ENCODE measurements at places on chromosomes 7 and 10. TPM values are rescaled to one million over a fixed set of nuclear protein-coding genes. Genes with fewer than 3 reads are reported as not detected.

- no peak for DNase-seq
Observed at GRCh38 chr10:68047122-68047521, 28.0 kb downstream of the HERC4 start.

DNA sequence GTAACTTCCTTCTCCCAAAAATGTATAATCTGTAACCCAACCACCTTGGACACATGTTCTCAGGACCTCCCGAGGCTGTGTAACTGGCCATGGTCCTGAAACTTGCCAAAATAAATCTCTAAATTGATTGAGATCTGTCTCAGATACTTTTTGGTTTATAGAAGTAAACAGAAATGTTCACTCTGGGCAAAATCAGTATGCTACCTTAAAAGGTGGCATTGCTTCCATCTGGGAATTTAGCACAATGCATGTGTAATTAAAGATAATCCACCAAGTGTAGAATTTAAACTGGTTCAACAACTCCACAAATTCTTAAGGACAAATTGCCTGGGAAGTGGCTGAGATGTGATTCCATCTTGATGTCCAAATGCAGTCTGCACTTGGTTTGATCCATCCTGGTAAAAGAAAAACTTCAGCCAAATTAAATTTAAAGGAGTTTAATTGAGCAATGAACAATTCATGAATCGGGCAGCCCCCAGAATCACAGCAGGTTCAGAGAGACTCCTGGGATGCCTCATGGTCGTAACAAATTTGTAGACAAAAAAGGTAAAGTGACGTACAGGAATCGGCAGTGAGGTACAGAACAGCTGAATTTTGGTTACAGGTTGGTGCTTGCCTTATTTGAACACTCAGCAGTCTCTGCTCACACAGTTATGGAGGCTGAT is 102.6 kb upstream of the PFKP start:
- DNase-seq: no peak

DNA sequence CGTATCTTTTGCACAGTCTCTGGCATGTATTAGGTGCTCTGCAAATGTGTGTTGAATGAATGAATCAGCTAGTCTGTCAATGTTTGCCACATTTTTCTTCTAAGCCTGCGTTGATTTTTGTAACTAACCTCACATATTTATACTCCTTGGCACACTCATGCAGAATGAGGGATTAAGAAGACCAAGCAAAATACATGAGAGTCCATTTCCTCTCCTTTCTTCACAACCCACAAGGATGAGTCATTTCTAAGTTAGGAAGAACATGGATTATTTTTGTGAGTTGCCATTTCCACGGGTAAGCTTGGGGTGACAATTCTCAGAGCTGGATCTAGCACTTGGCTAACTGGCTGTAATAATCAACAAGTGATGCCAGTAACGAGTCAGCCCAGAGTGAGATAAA is 158.8 kb downstream of the TWIST1 start:
- no peak for DNase-seq

The TRPV5 gene
- 0.15 TPM for total RNA-seq
